ENCODE measurements at places on chromosomes 12 and 14.
A peak's percentile ranks its signal among the peaks of the same experiment; 100 is the strongest.

- DNase-seq = no peak
These were observed 15.6 kb downstream of the CABP1 start for GRCh38 chr12:120656008-120656407.

GRCh38 chr12:46530373-46531056 lies 157.9 kb upstream of the SLC38A2 start:
- no peak for DNase-seq

DNA sequence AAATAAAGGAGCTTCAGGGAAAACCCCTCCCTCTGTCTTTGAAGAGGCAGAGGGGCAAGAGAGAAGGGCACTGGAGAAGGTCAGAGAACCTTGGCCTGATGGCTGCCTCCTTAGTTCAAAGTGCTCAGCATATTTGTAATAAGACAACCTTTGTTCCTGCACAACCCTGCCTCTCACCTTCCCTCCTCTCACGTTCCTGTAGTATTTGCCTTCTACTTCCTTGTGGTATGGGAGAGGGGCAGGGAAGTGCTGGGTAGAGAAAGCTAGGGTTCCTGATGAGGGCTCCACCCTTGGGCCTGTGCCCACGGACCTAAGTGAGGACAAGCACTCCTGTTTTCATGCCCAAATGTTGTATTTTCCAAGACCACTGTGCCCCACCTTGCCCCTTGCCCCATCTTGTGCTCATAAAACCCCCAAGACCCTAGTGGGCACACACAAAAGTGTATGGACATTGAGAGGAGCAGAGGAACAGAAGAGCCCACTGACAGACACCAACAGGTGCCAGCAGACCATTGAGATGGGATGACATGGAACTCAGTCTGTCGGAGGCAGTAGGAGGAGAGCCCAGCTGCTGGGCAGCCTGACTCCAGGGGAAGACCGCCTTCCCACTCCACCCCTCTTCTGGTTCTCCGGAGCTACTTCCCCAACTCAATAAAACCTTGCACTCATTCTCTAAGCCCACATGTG lies 261.5 kb upstream of the CCDC196 start:
- no peak for DNase-seq

DNA sequence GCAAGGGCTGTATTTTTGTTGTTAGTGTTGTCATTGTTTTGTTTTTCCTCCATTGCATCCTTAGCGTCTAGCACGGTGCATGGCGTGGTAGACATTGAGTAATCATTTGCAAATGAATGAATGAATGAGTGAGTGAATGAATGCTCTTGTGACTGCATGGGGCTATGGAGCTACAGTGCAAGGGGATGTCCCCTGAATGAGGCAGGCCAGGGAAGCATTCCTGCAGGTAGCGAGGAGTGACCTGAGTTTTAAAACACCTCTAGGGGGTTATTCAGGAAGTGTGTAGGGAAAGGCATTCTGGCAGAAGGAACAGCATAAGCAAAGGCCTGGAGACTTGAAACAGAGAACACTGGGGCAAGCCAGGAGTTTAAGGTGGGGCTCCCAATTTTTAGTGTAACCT lies 16.9 kb downstream of the MYL2 start:
- no peak for DNase-seq

GRCh38 chr14:55707365-55707804 lies 127.4 kb downstream of the KTN1 start:
- peak; percentile 27 for DNase-seq

- DNase-seq = no peak
These were observed 36.4 kb upstream of the MBIP start for GRCh38 chr14:36356862-36357261.

DNA sequence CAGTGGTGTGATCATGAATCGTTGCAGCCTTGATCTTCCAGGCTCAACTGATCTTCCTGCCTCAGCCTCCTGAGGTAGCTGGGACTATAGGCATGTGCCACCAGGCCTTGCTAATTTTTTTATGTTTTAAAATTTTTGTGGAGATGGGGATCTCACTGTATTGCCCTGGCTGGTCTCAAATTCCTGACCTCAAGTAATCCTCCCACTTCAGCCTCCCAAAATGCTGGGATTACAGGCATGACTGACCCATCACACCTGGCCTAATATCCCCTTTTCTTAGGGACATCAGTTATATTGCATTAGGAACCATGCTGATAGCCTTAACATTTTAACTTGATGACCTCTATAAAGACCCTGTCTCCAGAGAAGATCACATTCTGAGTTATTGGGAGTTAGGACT lies 42.8 kb downstream of the RASSF3 start:
- DNase-seq = no peak

DNA sequence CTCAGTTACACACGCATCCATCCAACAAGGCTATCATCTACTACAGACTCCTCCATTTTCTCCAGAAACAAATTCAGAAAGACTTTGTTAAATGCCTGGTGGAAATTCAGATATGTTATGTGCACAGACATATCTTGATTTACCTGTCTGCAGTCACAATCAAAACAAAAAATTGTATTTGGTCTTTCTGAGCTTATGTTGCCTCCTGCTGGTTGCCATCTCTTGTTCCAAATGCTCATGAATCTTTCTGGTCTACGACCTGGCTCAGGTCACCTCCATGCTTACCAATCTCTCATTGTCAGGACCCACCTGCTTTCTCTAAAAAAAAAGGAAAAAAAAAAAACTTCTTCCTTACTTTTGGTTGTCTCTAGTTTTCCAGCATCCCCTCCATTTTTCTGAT lies 169.2 kb upstream of the PLXNC1 start:
- peak; percentile 15 for DNase-seq

DNA sequence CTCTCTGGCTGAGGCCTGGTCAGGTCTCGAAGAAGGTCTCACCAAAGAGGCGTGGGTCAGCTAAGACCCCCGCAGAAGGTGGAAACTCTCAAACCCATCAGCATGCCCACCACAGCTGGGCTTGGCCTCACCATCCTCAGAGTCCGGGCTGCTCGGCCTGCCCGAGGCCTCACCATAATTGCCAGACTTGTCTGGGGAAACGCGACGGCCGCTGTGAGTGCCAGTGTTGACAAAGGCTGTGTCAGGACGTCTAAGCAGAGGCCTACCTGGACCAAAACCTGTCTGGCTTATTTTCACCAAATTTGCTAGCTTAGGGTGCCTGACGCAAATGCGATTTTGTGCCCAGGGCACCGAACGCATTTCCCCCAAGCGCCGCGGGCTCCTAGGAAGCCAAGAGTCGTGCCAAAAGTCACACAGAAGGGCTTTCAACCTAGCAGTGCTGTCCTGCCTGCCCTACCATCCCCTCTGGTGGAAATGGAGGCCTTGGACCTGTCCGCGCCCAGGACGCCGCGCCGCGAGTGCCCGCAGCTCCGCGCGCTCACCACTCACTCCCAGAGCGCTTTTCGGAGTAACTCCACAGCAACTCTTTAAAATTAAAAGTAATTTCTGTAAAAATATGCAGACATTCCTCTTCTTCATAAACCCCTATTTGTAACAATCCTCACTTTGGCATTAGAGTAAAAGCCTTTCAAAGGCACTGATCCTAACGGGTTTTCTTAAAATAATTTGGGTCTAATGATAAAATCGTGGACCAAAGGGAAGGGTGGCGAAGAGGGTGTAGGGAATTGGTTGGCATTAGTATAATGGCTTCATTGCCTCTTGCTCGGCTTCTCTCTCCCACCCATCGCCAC lies 1.2 kb upstream of the ALX1 start:
- DNase-seq = no peak

- no peak for DNase-seq
These were observed 577 bp downstream of the ATG101 start for GRCh38 chr12:52070185-52070925.
